ENCODE measurements at places on chromosomes 3 and 15.
A peak's percentile ranks its signal among the peaks of the same experiment; 100 is the strongest.

- DNase-seq = peak; percentile 97
These were observed 91.7 kb downstream of the APBA2 start for GRCh38 chr15:28977377-28978010.

DNA sequence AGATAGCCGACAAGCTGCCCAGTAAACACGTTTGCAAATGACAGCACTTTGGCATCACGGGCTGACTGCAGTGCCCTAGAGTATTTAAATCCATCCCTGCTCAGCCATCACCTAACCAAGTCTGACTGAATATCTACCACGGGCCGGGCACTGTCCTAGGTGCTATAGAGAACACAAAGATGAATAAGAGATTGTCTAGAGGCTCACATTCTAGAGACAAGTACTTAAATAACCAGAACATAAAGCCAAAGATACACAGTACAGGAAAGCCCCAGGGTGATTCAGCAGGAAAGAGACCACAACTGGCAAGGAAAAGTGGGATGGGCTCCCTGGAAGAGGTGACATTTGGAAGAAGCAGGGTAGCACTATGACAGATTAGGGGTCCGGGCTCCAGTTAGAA, 103.5 kb downstream of the MYLK start:
- no peak for DNase-seq

GRCh38 chr15:68430471-68431036, 1.4 kb downstream of the ITGA11 start:
- DNase-seq = no peak

DNA sequence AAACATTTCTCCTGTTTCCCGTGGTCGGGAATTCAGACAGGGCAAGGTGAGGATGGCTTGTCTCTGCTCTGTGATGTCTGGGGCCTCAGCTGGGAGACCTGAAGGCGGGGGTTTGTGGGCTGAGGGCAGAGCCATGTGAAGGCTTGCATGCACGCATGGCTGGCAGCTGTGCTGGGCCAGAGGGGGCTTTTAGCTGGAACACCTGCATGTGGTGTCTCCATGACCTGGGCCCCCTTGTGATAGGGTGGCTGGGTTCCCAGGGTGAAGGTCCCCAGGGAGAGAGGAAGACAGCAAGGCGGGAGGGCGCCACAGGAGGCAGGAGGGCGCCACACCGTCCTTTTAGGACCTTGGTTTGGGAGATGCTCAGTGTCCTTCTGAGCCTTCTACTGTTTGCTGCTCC, 101.6 kb upstream of the PRR23E start:
- no peak for DNase-seq
